ENCODE measurements at places on chromosomes 7 and 10.

- DNase-seq = no peak
These were observed 105.9 kb upstream of the ARID5B start for GRCh38 chr10:61795551-61795950.

GRCh38 chr10:13502380-13502779 is 26.4 kb downstream of the BEND7 start:
- DNase-seq = no peak

DNA sequence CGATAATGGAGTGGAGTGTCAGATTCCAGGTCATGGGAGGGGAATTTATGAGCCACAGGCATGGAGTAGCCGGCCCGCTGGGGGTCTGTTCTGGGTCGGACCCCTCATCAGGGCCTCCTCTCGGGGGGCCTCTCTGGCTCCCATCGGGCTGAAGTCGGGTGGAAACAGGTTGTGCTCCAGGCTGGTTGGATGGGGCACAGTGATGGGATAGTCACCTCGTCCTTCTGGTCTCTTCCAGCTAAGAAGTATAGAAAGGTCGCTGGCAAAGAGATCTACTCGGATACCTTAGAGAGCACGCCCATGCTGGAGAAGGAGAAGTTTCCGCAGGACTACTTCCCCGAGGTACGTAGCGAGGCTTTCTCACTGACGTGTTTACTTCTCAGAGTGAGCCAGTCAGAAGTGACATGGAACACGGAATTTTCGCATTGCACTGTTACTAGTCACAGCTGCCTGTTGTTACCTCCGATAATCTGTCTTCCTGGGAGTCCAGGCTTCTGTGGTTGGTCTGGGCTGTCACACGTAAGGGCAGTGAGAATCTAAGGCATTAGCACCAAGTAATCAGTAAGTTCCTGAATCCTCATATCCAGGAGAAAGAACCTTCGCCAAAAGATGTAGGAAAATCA is 88.3 kb downstream of the NKX6-2 start:
- no peak for DNase-seq

DNA sequence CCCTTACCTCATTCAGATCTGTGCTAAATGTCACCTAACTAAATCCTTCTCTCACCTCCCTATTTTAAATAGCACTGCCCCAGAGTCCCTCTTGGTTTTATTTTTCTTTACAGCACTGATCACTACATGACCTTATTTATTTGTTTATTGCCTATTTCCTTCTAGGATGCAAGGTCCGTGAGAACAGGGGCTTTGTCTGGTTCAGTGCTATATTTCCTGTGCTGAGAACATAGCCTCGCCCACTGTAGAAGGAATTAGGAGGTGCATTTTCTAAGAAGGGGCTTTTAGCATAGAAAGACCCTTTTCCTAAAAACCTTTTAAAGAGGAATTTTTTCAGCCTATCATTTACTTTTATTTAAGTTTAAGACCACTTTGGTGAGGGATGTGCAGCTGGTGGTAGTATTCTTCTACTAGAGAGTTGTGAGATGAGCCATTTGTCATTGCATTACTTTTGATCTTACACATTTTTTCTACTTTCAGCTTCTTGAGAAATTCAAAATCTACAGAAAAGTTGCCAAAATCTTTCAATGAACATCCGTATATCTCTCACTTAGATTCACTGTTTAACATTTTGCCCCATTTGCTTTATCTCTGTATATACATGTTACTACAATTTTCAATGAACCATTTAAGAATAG is 13.5 kb upstream of the PCGF5 start:
- DNase-seq = no peak

DNA sequence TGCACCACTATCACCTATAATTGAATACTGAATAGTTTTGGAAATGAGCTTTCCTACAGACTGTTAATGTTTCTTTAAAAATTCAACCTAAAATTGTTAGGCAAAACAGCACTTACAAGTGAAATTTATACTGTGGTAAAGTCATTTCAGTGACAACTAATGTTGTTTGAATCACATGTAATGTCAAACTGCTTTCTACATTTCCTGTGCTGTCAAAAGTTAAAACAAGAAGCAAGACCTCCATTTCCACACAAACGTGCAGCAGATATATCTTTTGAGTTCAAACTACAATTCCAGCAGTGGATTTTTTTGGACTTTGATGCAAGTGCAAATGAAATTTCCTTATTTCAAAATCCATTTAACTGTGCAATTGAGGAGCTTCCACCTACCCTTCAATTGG is 199.8 kb downstream of the RNLS start:
- DNase-seq = no peak

DNA sequence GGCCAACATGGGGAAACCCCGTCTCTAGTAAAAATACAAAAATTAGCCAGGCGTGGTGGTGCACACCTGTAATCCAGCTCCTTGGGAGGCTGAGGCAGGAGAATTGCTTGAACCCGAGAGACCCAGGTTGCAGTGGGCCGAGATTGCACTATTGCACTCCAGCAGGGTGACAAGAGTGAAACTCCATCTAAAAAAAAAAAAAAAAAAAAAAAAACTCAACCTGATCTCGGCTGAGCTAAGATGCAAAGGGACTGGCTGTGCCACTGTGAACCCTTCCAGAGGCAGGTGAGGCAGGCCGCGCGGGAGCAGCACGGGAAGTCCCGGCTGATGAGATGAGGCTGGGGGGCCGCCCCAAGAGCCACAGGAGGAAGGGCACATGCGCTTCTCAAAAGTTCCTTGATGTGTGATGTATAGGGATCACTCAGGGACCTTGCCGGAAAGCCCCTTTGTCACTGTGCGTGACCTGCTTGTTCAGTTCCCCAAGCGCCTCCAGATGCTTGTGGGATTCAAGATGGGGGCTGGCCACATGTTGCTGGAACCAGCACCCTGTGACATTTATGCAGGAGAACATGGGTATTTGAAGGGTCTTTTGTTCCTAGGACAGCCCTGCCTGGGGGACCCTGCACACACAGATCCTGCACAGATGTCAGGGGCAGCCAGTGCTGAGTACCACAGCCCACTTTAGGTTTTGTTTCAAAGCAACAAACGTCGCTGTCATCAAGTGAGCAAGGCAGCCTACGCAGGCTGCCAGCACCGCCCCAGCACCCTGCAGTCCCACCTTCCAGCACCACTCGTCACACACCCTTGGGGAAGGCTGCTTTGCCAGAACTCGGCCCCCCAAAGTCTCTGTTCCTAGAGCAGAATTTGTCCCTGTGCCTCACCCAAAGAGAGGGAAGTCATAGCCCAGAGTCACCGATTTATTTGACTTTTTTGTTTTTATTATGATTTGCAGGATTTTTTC is 74.8 kb upstream of the SH2B2 start:
- no peak for DNase-seq
